GF-D8 (cell line): ENCODE measurements at places on chromosomes 4 and X.

DNA sequence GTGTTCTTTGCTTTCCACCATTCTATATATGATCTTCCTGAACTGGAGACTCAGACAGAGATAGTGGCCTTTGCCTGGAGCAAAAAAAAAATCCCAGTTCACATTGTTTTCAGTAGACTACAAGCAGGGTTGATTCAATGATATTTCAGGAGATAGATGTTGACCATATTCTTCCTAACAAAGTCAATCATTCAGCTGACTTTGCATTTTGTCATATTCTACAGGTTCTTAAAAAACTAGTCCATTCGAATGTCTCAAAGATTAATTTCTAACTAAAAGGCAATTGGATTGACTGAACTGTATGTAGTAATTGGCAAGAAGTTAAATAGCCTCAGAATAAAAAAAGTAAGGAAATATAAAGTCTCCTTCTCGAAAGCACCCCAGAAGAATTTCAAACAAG is 479.5 kb downstream of the NKX6-1 start:
- no peak for DNase-seq

- DNase-seq, result no peak
Measured at GRCh38 chrX:117771384-117771783, 345.2 kb downstream of the KLHL13 start.

- no peak for DNase-seq
Measured at GRCh38 chrX:147884958-147885357, 26.8 kb upstream of the FMR1 start.

GRCh38 chr4:54165438-54165837 is 63.7 kb upstream of the PDGFRA start:
- no peak for DNase-seq

- DNase-seq, result no peak
Measured at GRCh38 chrX:51824061-51824460, 69.4 kb upstream of the MAGED1 start.

DNA sequence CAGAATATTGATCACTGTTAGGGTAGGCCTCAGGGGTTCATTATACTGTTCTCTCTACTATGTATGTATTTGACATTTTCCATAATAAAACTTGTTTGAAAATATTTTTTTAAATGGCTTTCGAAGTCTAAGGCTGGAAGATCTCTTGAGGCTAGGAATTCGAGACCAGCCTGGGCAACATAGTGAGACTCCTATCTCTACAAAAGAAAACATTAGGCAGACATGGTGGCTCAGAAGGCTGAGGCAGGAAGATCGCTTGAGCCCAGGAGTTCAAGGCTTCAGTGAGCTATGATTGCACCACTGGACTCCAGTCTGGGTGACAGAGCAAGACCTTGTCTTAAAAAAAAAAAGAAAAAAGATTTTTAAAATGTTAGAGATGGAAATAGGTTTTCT is 15.5 kb upstream of the TBC1D14 start:
- no peak for DNase-seq

DNA sequence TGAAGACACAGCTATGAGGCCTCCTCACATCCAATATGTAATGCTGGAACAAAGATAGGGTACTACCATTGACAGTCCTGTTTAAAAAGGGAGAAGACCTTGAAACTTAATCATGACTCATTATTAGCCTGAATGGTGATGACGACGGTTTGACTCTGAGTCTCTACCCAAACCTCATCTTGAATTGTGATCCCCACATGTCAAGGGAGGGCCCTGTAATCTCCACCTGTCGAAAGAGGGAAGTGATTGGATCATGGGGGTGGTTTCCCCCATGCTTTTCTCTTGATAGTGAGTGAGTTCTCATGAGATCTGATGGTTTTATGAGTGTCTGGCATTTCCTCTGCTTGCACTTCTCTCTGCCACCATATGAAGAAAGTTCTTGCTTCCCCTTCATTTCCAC is 395.3 kb upstream of the CPEB2 start:
- no peak for DNase-seq

DNA sequence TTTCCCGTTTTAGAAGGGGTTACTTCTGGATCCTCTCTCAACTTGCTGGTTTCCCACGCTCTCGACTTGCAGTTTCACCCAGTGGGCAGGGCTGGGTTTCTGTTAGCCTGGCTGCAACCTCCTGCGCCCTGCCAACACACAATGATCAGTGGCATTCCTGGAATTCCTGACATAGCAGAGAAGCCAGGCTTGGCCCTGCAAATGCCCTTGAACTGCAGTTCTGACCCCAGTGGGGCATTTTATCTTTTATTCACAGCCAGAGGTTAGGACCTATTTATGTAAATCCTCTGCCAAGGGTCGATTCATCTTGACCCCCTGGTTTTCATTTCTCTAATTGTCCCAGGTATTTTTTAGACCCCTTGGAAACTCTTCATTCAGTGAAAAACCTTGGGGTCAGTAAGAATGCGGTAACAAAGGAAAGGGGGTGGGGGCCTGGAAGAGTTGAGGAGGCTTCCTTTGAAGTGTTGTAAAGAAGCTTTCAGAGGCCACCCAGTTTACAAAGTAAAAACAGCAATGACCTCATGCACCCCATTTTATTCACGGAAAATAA is 217.6 kb downstream of the ZNF674 start:
- no peak for DNase-seq

DNA sequence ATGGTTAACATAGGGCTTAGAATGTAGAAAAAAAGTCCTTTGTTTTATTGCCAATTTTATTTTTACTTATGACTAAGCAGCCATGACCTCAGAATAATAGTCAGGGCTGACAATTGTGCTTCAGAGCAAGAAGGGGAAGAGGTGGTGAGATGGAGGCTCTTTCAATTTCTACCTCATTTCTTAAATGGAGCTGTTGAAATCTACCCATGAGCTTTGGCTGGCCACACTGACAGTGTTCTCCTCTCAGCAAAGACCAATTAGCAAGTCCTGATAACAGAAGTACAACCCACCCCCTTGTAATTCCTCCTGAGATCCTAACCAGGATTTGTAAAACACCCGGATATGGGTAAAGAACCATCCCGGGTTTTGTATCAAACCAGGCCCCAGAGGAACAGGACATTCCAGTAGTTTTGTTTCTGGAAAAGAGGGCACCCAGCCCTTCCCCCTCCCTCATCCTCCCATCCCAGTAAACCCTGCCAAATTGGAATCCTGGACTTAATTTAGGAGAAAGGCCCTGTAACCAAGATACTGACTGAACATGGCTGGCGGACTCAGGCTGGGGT is at the start of gene HEPH:
Gene HEPH, plus strand, starts transcription at position 399 of the 563 bp plus-strand sequence. CDS start 6,324 bp downstream, outside the sequence.
- DNase-seq, result no peak

- no peak for DNase-seq
Measured at GRCh38 chrX:70141373-70141772, 8.1 kb downstream of the IGBP1 start.

DNA sequence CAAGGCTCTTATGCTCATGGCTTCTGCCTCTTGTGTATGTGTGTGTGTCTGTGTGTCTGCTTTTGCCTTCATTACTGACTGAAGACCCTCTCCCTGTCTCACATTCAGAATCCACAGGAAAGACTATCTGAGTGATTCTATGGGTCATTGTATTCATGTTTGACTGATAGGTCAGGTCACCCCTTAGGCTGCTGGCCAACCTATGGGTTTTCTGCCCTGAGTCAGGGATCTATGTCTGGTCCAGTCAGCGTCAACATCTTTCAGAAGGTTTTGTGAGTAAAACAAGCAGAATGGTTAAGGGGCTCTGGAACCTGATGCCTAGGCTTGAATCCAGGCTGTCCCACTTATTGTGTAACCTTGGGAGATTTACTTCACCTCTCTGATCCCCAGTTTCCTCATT is 30.5 kb downstream of the NHSL2 start:
- no peak for DNase-seq

- no peak for DNase-seq
Measured at GRCh38 chrX:152878976-152879755, 18.7 kb upstream of the ZNF185 start.

- DNase-seq, result no peak
Measured at GRCh38 chr4:67087897-67088296, 457.4 kb downstream of the CENPC start.

DNA sequence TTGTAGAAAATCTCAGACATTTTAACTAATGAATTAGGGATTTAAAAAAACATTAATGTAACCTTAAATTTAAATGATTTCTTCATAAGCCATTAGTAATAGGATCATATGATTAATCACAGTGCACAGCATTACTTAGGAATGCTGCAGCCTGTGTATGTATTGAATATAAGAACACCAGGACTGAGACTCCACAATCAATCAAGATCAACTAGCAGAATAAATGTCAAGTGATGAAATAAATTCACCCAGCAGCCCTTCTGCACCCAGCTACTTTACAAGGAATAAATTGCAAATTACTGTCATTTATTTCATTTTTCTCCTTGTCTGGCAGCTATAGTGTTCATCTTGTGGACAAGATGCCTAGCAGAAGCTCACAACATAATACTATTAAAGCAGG is 46.5 kb downstream of the NEIL3 start:
- DNase-seq, result no peak
